ENCODE measurements at places on chromosomes 7 and 10.

DNA sequence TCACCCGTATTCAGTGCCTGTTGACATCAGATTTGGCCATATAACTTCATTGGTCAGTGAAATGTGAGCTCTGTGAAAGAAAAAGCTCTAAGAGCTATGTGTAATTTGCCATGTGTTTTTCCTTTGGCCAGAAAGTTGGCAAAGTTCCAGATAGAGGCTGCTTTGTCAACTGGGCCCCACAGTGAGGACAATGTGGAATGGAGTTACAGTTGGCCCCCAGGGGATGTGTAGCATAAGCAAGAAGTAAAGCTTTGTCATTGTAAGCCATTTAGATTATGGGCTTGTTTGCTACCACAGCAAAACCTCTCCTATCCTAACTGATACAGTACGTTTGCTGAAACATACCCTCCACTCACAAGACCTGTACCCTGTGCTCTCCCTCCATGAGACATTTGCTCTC is 119.1 kb upstream of the HABP2 start:
- DNase-seq = no peak

DNA sequence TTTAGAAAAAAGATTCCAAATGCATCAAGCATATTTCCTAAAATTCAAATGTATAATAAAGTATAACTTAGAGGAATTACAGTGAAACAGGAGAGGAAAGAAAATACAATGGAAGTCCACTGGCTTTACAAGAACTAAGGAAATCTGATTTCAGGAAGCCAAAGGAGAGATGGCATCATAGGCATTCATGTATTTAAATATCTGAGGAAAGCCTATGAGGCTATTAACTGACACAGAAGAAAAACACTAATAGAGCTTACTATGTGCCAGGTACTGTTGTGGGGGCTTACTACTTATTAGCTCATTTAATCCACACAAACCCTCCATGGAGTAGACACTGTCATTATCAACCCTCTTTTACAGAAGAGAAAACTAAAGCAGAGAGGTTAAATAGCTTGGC is 92.2 kb downstream of the SRPK2 start:
- no peak for DNase-seq

DNA sequence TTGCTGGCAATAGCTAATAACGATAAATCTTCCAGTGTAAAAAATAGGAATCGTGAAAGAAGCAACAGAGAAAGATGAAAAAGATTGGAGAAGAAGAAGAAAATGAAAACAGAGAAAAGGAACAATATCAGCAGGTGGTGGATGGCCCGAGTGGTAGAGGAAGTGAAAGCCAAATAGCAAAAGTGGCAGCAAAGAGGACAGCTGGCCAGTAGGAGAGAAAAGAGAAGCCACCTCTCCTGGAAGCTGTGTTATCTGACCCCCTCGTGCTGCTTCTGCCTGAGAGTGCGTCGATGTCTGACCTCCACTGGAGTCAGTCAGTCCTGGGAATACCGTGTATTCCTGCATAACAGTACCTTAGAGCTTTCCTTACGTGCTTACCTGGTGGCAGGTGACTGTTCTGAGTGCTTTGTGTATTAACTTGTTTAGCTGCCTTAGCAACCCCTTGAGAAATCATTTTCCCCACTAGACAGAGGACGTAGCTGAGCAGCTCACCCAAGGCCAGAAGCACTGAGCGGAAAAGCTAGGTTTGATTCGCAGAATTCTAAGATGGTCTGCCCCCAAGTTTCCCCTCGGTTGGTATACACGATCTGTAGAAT is 88.3 kb downstream of the CHN2 start:
- no peak for DNase-seq

- no peak for DNase-seq
These were observed 207.7 kb downstream of the SLC25A13 start for GRCh38 chr7:96114190-96114589.

DNA sequence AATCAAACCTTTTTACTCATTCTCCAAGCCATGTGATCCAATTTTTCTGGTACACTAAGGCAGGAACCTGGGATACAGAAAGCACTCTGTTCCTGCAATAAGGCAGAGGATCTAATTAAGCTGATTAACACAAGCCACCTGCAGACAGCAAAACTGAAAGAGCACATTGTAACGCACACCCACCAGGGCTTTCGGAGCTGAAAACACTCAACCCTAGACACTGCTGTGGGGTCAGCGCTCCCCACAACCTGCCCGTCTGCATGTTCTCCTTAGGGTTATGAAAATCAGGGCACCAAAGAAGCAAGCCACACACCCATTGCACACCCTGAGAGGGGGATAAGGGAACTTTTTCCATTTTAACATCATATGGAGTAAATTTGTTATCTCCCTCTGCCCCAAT is 1022.2 kb upstream of the LRRTM3 start:
- DNase-seq = no peak

GRCh38 chr10:42934842-42935241 is 142.0 kb upstream of the RET start:
- no peak for DNase-seq

- DNase-seq = no peak
These were observed 78.7 kb downstream of the ADARB2 start for GRCh38 chr10:1658658-1659057.

DNA sequence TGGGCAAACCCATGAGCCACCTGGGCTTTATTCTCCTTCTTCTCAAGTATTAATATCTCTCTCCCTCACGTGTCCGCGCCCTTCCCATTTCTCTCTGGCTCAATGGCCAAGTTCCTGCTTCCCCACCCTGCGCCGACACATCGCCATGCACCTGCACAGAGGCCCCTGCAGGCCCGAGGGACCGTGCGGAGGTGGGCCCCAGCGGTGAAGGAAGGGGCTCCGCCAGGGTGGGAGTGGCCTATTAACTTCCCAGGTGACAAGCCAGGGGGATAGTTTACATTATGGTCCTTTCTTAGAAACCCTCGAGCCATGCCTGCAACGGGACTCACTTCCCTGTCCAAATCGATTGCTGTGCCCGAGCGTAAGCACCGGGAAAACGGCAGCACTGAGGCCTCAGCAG is 110.0 kb upstream of the ADARB2 start:
- no peak for DNase-seq

DNA sequence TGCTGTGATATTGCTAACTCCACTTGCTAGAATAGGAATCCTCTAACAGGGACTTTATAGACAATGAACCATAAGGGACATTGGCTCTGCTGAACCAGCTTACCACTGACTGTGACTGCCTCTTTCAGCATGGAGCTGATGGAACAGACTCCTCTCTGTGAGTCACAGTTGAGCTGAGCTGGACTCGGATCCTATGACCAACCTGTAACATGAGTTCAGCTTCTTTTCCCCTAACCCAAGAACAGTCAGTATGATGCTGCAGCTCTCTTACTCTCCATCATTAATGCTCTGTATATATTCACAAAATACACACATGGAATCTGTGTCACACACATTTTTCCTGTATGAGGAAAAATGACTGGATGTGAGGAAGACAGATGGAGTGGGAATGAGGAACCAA is 177.9 kb upstream of the BET1 start:
- peak; percentile 43 for DNase-seq

DNA sequence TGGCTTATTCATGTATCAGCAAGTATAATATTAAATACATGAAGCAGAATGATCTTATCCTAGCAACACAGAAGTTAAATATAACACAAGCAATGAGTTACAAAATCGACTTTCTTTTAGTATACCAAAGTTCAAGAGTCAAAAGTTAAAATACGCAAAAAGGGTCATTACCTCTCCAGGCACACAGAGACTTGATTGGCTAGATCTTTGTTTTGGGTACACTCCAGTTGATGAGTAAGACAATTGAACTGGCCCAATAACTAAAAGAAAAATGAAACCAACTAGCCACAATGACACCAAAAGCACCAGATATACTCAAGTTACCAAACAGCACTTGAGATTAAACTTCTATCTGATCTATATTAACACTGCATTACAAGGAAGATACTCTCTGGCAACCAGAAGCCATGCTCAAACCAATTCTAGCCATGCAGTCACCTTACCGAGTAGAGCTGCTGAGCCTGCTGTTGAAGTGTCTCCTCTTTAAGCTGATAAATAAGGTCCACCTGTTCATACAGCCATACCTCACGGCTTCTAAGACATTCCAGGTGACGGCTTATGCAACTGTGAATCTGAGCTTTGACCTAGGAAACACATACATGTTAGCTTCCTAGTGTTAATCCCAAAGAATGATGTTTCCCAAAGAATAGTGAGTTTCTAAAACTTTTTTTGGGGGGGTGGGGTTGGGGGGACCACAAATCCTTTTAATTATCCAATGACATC is 15.6 kb downstream of the NCOA4 start:
- no peak for DNase-seq

GRCh38 chr7:3464900-3465622 is 164.0 kb downstream of the SDK1 start:
- no peak for DNase-seq

DNA sequence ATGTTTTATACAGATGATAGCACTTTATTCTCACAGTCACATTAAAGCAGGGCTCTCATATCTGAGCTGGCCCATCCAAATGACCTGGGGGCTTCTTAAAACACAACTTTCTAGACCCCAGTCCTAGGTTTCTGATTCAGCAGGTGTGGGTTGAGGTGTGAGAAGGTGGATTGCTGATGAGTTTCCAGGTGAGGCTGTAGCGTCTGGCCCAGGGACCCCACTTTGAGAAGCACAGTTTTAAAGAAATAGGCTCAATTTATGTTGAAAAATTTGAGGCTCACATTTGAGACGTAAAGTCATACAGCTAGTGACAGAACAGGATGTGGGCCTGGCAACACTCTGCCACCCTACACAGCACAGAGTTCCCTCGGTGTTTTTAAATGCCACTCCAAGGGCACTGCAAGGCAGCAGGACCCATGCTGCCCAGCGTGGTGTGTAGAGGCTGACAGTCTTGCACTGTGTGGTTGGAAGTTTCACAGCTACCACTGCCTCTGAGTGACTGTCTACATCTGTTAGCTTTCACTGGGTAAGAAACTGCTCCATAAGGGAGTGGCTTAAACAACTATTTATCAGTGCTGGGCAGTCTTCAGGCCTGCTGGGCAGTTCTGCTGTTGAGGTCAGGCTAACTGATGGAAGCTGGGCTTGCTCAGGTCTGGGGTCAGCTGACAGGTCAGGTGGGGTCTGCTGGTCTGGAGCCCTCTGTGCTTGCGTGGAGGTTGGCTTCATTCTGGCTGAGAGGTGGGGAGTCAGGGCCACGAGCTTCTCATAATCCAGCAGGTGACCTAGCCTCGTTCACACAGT is 319.7 kb downstream of the CXCL12 start:
- no peak for DNase-seq

- DNase-seq = no peak
These were observed 6.8 kb downstream of the GNGT1 start for GRCh38 chr7:93913197-93913596.

- no peak for DNase-seq
These were observed 17.8 kb downstream of the PRSS2 start for GRCh38 chr7:142788303-142789289.

DNA sequence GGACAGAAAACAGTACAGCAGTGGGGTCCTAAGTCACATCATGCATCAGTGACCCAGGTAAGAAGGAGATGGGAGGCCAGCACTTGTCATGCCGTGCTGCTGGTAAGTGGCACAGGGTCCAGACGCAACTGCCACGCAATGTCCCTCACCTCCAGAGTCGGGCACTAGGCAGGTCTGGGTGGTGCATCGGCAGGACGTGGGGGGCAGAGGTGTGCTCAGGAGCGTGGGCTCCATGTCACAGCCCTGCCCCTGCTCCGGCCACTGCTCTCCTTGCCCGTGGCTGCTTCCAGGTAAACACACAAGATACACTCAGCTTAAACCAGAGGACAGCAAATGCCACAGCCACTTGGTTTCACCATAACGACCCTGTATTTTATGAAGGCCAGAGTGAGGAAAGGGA is 47.3 kb downstream of the COBL start:
- DNase-seq = no peak

DNA sequence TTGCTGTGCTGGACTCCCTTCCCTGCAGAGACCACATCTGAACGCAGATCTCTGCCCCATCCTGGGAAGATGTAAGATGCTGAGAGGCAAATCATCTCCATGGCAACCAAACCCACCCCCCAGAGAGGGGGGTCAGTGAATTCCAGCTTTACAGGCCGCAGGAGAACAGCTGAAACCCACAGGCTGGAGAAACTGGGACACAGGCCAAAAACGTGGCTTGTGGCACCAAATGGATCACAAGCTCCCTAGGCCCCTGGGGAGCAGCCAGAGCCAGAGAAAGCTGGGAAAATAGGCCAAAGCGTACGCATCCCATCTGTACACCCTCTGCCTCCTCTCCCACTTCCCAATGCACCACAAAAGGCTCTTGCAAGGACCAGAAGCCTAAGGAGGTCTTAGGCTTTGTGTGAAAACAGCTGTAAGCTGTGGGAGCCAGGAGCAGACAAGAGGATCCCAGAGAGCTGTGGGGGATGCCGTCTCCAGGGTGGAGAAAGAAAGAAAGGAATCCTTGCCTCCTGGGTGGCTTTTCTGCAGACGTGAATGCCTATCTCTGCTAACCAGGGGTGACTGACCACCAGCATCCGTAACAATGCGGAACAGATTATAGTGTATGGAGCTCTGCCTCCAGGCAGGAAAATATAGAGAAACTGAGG is 59.5 kb downstream of the TMEM130 start:
- no peak for DNase-seq

GRCh38 chr7:1844951-1845390 is 174.9 kb downstream of the ELFN1 start:
- no peak for DNase-seq

- no peak for DNase-seq
These were observed 6.4 kb downstream of the VAX1 start for GRCh38 chr10:117131376-117132327.

- no peak for DNase-seq
These were observed 24.3 kb downstream of the FAM20C start for GRCh38 chr7:216360-217300.

DNA sequence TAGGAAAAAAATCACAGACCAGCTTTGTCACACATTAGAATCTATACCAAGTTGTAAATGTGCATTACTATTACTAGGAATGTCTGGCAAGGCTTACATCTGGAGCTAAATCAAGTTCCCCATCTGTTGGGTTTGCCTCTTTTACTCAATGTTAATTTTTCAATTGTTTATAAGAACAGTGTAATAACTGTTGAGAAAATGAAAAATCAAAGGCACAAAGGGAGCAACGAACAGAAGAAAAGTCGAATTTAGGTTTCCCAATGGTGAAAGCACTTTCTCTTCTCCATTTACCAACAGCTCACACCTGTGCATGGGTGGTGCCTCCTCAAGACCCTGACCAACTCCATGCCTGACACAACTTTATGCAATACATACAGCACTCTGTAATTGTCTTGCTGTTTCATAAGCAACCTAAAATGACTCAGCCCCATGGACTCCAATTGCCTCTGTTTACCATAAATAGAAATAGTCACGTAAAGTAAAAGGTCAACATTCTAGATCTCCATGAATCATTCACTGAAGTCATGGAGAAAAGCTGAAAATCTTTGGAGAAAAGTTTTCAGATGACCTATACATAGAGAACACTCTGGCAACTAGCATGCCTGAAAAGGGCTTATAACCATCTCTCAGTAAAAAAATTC is 95.5 kb upstream of the KCNIP2 start:
- DNase-seq = peak; percentile 90

GRCh38 chr10:23643111-23643780 is 204.4 kb downstream of the OTUD1 start:
- peak; percentile 79 for DNase-seq

- no peak for DNase-seq
These were observed 480.8 kb downstream of the RPS24 start for GRCh38 chr10:78514459-78514858.

- no peak for DNase-seq
These were observed 502 bp downstream of the ZNF3 start for GRCh38 chr7:100080907-100081534.

GRCh38 chr10:63515002-63515763 is 6.0 kb upstream of the REEP3 start:
- DNase-seq = no peak

- no peak for DNase-seq
These were observed 655.1 kb upstream of the FOXK1 start for GRCh38 chr7:4026941-4027486.

- no peak for DNase-seq
These were observed 43.7 kb upstream of the WASL start for GRCh38 chr7:123792547-123792946.
